NCI-H2107 (cell line): ENCODE measurements at places on chromosomes 5 and 9.
A peak's percentile ranks its signal among the peaks of the same experiment; 100 is the strongest.

DNA sequence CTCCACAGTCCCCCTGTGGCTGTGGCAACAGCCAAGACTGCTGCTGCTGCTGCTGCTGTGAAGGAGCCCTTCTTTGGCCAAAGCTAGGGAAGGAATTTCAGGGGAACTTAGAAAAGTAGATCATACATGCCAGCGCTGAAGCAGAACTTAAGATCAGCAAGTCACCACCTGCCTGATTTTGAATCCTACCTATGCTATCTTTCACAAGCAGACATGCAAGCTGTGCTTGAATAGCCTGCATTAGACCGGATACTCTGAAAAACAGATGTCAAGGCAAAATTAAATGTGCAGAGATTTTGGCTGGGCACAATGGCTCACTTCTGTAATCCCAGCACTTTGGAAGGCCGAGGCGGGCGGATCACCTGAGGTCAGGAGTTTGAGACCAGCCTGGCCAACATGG lies 99.3 kb upstream of the ZNF366 start:
- DNase-seq, result no peak

DNA sequence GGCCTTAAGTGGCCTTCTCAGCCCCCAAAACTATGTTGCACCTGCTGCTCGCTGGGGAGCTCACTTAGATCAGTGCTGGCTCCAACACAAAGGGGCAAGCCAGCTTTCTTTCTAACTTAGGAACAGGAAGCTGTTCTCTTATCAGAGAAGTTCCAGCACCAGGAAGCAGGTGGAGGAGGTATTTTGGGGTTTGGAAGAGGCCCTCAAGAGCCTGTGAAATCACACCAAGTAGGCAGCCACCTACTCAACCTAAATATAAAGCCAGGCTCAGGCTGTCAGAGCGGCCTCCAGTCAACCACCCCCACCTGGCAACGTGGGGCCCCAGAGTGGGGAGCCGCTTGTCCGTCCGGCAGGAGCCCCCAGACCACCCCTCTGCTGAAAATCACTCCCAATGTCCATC lies 152.8 kb downstream of the OLFM1 start:
- DNase-seq, result no peak

- no peak for DNase-seq
Measured at GRCh38 chr9:124813501-124814163, 36.7 kb downstream of the OLFML2A start.

GRCh38 chr9:79301085-79301484 lies 270.7 kb upstream of the TLE4 start:
- no peak for DNase-seq

DNA sequence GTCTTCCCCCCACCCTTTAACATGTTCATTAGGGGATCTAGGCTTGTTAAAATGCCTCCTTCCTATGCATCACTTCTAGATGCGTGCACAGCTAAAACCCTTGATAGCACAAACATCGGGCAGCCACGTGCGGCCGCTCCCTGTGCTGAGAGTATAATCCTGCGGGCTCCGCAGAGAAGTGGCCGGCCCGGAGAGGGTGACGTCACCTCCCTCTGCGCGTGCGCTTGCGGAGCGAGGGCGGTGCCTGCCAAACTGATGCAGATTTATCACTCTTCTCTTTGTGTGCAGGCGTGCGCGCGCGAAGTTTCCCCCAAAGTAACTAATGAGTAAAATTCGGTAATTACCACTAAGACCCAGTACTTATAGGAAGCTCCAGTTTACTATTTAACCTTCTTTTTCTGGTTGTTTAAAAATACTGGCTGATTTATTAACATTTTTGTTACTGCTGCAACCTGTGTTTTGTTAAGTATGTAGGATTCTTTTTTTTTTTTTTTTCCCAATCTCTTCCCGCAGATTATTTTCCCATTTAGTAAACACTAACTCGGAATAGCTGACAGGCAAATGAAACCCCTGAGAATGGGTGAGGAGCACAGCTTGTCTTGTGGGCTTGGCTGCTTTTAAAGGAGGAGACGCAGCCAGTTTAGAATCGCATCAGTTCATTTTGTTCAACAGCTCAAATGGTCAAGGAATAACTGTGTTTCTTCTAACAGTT lies 121.6 kb downstream of the TRIO start:
- DNase-seq, result peak; percentile 96

DNA sequence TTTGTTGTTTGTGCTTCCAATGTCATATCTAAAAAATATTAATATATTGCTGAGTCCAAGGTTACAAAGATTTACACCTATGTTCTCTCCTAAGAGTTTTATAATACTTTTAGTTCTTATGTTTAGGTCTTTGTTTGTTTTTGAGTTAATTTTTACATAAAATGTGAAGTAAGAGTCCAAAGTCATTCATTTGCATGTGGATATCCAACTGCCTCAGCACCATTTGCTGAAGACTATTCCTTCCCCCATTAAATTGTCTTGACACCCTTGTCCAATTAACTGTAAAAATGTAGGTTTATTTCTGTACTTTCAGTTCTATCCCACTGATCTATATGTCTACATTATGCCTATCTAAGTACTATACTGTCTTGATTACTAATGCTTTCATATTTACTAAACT lies 35.7 kb downstream of the TTC33 start:
- no peak for DNase-seq

GRCh38 chr5:124819201-124819600 lies 72.8 kb upstream of the ZNF608 start:
- no peak for DNase-seq

DNA sequence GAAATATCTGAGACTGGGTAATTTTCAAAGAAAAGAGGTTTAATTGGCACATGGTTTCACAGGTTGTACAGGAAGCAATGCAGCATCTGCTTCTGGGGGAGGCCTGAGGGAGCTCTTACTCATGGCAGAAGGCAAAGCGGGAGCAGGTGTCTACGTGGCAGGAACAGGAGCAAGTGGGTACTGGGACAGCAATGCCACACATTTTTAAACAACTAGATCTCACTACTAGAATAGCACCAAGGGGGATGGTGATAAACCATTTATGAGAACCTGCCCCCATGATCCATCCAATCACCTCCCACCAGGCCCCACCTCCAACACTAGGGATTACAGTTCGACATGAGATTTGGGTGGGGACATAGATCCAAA lies 47.6 kb upstream of the HOMER1 start:
- DNase-seq, result no peak

DNA sequence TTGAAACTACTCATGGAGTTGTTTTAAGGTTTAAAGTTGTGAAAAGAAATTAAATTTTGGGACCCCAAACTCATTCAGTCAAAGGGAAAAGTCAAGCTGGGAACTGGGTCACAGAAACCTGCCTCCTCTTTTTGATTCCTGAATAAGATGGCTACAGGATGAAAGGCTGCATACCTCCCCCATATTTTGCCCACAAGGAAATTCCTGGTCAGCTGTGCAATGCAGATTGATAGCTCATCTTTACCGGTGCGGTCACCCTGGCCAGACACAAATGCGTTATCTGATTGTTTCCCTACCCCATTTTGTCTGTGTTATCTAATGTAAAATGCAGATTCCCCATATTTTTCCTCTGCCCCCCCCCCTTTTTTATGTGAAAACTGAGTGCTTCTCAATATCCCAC lies 1.3 kb downstream of the HAVCR2 start:
- DNase-seq, result no peak

DNA sequence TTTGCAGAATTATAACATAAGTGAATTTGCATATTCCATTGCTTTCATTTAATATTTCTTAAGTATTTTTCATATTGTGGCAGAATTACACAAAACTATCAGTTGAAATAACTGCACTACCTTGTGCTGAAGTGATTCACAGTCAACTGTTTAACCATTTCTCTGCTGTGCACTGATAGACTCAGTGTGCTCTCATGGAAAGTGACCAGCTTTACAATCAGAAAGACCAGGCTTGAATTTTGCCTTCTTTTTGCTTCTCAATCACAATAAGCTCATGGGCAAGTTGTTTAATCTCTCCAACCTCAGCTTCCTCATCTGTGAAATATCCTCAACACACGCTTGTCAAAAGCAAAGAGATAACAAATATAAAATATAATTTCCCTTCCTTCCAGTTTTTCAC lies 18.3 kb downstream of the CDK5RAP2 start:
- no peak for DNase-seq

- DNase-seq, result no peak
Measured at GRCh38 chr5:107864793-107865192, 194.1 kb upstream of the EFNA5 start.

GRCh38 chr5:3282841-3283240 lies 312.8 kb upstream of the IRX1 start:
- no peak for DNase-seq

GRCh38 chr5:152329207-152329606 lies 75.9 kb downstream of the NMUR2 start:
- no peak for DNase-seq

DNA sequence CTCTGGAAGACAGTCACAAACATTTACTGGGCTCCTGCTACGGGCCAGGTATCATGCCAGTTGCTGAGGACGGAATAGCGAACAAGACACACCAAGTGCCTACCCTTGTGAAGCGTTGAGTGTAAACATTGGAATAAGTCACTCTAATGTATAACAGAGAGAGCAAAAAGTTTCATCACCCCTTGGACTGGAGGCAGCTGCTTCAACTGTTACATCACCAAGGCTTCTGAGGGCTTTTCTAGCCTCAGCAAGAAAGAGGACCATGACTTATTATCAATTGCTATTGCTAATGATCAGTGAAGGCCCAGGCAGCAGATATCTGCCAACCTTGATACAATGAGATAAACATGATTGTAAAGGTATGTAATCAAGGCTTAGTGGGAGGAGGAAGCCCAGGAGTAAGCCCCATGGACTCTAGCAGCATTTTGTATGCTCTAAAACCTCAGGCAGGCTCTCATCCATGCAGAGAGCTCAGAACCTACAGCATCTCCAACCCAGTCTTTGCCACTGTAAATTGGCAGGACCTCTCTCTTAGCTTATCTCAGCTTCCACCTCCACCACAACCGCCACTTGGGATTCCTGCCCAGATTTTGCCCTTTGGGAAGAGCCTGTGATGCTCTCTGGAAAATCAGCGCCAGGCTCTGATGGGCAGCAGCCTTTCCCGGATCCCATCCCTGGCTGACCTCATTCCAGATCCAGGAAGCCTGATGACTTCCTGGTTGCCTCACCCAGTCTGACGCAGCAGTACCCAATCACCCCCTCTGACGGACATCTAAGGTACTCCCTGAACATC lies 54.5 kb downstream of the ADAM19 start:
- no peak for DNase-seq

DNA sequence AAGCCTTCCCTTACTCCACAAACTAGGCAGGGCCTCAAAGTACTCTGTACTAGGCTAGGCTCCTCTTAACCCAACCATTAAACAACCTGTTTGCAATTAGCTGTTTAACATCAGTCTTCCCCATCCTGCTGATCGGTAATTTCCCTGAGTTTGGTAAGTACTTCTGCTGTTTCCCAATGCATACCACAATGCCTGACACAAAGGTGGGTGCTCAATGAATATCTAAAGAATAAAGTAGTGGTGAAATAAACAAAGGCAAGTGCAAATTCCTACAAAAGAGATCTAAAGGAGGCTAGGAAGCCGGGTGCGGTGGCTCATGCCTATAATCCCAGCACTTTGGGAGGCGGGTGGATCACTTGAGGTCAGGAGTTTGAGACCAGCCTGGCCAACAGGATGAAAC lies 25.0 kb downstream of the FBXW2 start:
- DNase-seq, result no peak

GRCh38 chr9:9124616-9125015 lies 1325.0 kb upstream of the DMAC1 start:
- DNase-seq, result no peak

GRCh38 chr5:17388717-17389116 lies 109.3 kb upstream of the TAF11L2 start:
- DNase-seq, result no peak

GRCh38 chr5:170173227-170173626 lies 59.6 kb upstream of the C5orf58 start:
- no peak for DNase-seq

- no peak for DNase-seq
Measured at GRCh38 chr5:26894719-26895263, 143.6 kb downstream of the CDH9 start.

DNA sequence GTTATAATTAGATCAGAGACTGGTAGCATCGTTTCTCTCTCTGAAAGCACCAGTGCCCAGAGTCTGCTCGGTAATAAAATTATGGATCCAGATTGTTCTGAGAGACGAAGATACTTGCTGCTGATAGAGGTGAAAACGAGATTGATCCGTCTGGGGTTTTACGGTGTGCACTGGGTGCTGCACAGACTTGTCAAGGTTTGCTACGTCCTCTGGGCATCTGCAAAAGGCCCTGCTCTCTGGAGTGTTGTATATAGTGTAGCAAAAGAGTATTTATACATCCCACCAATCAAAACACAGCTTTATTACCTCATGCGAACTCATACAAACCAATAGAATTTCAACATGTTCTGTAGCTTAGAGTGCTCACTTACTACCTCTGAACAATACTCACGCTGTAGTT lies 219.3 kb downstream of the PBX3 start:
- DNase-seq, result no peak

GRCh38 chr5:75707911-75708509 lies 9.2 kb downstream of the POC5 start:
- no peak for DNase-seq

GRCh38 chr5:176747670-176748072 lies 62.7 kb upstream of the UNC5A start:
- no peak for DNase-seq

GRCh38 chr9:28624771-28625170 lies 1051.5 kb upstream of the C9orf72 start:
- no peak for DNase-seq

DNA sequence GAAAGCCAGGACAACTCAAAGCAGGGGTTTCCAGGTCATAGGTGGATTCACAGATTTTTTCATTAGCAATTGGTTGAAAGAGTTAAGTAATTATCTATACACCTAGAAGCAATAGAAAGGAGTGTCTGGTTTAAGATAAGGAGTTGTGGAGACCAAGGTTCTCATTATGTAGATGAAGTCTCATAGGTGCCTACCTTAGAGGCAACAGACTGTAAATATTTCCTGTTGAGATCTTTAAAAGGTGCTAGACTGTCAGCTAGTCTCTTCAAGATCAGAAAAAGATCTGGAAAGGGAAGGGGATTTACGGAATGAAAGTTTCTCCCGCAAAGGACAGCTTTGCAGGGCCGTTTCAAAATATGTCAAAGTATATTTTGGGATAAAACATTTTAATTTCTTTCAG lies 603.4 kb downstream of the PTPRD start:
- no peak for DNase-seq
